Forelimb muscle (tissue), 1 donor: ENCODE measurements at places on chromosomes 5 and 9.
A peak's percentile ranks its signal among the peaks of the same experiment; 100 is the strongest.

DNA sequence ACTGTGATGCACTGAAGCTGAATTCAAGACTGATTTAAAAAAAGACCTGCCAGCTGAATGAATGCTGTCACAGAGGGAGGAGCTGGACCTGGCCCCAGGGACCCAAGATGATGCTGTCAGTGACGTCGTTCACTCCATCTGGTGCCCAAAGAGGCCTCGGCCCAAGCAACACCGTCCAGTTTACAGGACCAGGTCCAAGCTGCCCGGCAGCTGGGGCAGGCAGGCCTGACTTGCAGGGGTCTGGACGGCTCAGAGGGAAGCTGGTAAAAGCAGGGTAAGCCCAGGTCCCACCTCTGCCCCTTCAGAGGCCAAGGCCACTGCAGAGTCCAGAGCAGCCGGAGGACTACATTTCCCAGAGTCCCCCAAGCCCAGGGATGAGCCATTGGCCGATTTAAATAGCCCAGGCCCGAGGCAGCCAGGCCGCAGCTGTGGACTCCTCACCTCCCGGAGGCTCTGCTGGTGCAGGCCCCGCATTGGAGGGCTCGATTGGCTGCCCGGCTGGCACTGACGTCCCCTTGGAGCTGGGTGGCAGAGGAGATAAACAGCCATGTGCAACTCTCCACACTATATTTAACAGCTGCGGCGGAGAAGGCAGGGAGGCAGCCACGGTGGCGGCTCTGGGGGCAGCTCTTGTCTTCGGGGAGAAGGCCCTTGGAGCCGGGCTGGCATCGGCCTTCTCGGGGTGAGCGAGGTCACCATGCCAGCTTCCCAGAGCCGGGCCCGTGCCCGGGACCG, at the start of gene PLPP7:
Gene PLPP7, plus strand, starts transcription at position 423 of the 735 bp plus-strand sequence. Its CDS starts 275 bp downstream, at position 698.
- DNase-seq, result no peak

DNA sequence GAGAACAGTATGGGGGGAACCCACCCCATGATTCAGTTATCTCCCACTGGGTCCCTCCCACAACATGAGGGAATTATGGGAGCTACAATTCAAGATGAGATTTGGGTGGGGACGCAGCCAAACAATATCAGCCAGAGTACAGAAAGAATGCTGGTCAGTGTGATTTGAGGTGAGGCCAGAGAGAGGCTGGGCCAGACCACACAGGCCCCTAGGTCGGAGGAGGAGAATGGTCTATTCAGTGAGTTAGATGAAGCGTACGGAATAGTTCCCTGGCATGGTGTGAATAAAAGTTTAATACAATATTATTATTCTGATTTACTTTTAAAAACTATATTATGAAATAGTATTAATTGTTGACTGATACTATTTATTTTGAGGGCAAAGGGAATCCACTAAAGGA, 39.7 kb downstream of the PCSK5 start:
- DNase-seq, result no peak

- DNase-seq, result no peak
Observed at GRCh38 chr9:136520053-136520540, 25.8 kb downstream of the NOTCH1 start.

DNA sequence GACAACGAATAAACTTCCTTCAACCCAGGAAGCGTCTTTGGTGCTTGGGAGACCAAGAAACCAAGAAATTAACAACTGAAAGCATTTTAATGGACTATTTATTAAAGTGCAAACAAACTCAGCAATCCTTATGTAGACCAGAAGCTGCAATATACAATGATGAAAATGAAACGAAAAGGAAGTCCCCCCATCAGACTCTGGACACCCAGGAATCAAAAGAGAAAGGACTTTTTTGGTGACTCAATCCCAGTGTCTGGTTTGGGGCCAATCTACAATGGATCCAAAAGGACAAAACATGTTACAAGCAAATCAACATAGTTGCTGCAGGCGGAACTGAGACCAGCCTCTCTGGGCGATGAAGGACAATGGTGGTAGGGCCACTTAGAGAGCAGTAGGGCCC, 39.5 kb downstream of the C9orf152 start:
- DNase-seq, result no peak

DNA sequence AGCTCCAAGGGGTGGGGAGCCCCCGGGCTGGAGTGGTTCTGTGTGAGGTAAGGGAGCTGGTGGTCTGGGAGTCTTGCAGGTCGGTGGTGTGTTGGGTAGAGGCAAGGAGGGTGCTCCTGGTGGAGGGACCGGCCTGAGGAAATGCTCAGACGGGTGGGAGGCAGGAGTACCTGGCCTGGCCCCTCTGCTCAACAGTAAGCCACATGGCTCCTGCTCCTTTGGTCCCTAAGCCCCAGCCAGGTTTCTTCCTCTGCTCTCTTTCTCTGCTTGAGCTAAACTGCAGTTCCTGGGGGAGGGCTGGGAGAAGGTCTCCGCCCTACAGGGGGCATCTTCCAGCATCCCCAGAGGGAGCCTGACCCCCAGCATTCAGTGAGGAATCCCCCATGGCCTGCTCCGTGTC, 17.2 kb downstream of the TSPAN17 start:
- DNase-seq, result no peak

DNA sequence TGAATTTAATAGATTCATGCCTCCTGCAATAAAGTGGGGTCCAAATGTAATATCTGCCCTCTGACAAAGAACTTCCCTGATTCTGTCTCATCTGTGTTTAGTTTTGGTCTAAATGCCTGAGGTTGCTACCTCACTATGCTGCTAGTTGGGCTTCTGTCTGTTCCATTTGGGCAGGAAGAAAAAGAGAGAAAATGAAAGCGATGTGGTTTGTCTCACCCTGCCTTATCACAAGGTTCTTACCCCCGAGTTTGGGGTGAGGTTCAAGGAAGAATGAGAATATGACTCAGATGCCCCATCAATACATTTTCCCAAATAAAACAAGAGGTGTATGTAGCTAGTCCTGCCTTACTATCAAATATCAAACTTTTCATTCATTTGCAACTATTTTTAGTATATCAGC, 132.1 kb upstream of the MTAP start:
- no peak for DNase-seq

GRCh38 chr5:158349987-158350386, 491.0 kb upstream of the CLINT1 start:
- peak; percentile 67 for DNase-seq

- no peak for DNase-seq
Observed at GRCh38 chr5:180090098-180090768, 18.7 kb upstream of the RNF130 start.
